ENCODE measurements at places on chromosomes 6 and 20. TPM values are rescaled to one million over a fixed set of nuclear protein-coding genes. Genes with fewer than 3 reads are reported as not detected.

RNF114 gene
- 48.6 TPM for total RNA-seq

RBM24 gene
- not detected for total RNA-seq

SNRPB2 gene
- 74.3 TPM for total RNA-seq

GTSF1L gene
- not detected for total RNA-seq

CD109 gene
- total RNA-seq = 94.5 TPM

NUP153 gene
- total RNA-seq = 36.5 TPM

GPLD1 gene
- 0.16 TPM for total RNA-seq

F13A1 gene
- 0.65 TPM for total RNA-seq

SLPI gene
- total RNA-seq = 273 TPM

TAP1 gene
- 32.3 TPM for total RNA-seq

ARMH2 gene
- not detected for total RNA-seq

FILIP1 gene
- 0.32 TPM for total RNA-seq

RAMACL gene
- 5.3 TPM for total RNA-seq

PDSS2 gene
- total RNA-seq = 11.1 TPM

SCP2D1 gene
- not detected for total RNA-seq

TRDN gene
- total RNA-seq = not detected

TMEM244 gene
- total RNA-seq = not detected

TM9SF4 gene
- total RNA-seq = 52.3 TPM

GRIK2 gene
- total RNA-seq = 0.89 TPM

SLC22A1 gene
- total RNA-seq = 1.4 TPM
